ENCODE measurements at places on chromosomes 6 and 20.

DNA sequence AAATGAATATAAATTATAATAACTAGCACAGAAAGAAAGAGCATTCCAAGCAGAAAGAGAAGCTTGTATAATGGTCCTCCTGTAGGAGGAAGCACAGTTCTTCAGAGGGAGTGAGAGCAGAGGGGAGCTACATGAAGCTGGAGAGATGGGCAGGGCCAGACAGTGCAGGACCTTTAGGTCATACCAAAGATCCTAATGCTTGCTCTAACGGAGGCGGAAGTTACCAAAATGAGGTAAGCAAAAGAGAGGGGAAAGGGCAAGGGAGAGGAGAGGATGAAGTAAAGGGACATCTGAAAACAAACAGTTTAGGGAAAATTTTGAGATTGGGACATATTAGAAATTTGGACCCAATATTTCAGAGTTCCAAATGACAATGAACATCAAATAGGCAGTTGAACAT lies 50.2 kb downstream of the HBS1L start:
- DNase-seq: no peak

DNA sequence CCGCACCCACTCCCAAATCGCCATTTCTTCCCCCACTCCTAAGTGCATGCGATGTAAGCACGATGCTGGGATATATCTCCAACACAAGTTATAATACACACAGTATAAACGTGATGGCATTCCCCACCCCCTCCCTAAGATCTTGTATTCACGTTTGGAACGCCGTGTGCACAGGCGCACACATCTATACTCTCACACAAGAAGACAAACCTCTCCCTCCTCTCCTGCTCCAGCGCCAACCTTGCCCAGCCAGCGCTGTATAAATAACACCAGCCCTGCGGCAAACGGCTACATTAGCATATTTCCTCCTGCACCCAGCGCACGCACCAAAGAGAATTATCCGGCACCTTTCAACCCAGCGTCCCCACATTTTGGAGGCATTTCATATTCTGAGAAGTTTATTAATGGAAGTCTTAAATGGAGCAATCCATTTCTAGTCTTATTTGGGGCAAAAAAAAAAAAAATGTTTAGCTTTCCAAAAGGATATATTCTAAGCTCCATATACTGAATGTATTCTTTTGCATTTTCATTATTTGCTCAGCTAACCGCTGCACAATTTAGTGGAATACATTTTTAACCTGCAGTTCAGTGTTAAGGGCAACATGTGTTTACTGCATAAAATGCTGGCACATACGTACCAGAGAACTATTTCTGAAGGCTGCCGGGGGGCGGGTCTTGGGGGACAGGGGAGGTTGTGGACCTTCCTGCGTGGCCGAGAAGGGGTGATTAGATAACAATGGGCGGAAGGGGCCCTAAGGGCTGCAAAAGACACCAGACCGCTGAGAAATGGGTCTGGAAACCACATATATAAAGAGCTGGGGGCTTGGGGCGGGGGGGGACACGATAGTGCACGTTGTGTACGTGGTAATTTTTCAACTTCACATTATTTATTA lies 1.1 kb upstream of the SLC22A23 start:
- DNase-seq: no peak

DNA sequence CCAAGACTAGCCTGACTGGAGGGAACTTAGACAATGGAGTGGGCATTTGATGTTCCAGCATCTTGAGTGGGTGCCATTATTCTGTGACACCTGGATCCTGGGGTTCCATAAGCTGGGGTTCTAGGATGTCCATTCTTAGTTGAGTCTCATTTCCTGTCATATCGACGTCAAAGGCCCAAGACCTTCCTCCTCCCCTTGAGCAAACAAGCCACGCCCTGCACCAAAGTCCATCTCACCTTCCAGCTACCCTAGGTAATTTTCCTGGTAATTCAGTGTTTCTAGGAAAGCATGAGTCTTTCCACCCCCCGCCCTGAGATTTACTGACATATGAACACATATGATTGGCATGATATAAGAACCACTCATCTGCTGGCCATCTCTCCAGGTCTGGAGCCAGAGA lies at the start of gene TRIM40:
Gene TRIM40 (plus strand): TSS at position 384 of the 400 bp plus-strand sequence. CDS start 897 bp downstream, outside the sequence.
- no peak for DNase-seq

- DNase-seq: no peak
Observed at GRCh38 chr20:25253606-25254275, 5.9 kb downstream of the PYGB start.

GRCh38 chr6:19454001-19454720 lies 383.0 kb upstream of the ID4 start:
- no peak for DNase-seq

GRCh38 chr20:16749573-16749972 lies 1.4 kb downstream of the OTOR start:
- DNase-seq: no peak

DNA sequence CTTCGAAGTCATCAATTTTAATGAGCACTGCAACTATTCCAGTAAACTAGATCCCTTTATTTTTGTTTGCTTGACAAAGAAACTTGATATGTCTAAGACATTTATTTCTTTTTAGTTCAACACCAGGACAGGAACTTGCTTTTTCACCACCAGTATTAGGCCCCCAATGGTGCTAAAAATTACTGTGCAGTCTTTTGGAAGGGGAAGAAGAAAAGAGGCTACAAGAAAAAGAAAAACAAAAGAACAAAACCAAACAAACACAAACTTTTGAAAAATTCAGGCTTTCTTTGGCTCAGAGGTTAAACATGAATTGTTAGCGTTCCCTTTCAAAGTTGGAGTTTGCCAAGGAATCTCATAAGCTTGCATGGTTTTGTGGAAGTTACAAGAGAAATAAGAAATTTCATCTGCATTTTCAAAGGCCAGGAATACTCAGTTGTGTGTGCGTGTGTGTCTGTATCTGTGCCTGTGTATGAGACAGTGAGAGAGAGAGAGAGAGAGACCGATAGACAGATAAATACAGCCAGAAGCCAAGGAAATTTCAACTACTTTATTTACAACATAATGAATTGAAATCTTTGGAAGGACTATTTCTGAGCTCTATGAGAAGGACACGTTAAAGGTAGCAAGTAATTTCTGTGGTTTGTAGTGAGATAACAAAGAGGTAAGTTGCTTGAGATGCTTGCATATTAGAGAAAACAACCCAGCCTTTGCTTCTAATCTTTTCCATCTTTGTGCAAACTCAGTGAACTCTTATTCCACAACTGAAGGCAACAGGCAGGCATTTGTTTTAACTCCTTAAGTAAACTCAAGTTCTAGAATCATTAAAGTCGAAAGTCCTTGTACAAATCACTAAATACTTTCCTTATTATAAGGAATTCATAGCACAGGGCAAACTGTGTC lies 171.0 kb upstream of the CITED2 start:
- no peak for DNase-seq

GRCh38 chr20:53826597-53827291 lies 233.1 kb upstream of the ZNF217 start:
- DNase-seq: no peak

DNA sequence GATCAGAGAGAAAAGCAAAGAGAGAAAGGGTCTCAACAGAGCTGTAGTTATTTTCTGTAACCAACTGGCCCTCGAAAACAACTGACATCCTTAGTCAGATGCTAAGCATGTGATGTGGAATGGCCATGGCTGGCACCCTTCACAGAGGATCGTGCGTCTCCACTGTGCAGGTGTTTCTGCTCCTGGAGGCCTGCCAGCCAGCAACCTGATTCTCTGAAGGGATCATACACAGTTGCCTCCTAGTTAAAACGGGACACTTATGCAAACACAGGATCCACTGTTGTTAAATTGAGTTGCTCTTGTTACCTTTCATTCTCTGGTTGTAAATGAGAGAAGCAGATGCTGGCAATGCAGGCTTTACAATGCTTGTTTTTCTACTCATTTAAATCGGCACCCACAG lies 148.5 kb downstream of the HDGFL1 start:
- no peak for DNase-seq

DNA sequence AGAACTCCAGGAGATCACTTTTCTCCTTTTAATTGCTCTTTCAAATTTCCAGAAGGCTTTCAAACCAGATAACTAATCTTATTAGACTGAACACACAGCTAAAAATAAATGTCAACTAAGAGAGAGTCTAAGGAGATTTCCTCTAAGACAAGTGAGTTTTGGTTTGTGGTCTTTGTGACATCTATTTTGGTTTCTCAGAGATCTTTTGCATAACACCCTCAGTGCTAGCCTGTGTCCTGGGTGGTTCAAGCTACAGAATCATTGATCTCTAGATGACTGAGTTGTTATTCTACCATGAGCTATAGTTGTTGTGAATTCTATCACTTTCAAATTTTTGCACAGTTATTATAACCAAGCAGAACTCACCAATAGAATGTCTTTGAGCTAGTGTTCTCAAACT lies 49.1 kb upstream of the PLCB4 start:
- DNase-seq: no peak

GRCh38 chr6:152941746-152942145 lies 41.1 kb downstream of the FBXO5 start:
- DNase-seq: no peak

GRCh38 chr6:26021001-26021349 lies 58.4 kb downstream of the TRIM38 start:
- no peak for DNase-seq

DNA sequence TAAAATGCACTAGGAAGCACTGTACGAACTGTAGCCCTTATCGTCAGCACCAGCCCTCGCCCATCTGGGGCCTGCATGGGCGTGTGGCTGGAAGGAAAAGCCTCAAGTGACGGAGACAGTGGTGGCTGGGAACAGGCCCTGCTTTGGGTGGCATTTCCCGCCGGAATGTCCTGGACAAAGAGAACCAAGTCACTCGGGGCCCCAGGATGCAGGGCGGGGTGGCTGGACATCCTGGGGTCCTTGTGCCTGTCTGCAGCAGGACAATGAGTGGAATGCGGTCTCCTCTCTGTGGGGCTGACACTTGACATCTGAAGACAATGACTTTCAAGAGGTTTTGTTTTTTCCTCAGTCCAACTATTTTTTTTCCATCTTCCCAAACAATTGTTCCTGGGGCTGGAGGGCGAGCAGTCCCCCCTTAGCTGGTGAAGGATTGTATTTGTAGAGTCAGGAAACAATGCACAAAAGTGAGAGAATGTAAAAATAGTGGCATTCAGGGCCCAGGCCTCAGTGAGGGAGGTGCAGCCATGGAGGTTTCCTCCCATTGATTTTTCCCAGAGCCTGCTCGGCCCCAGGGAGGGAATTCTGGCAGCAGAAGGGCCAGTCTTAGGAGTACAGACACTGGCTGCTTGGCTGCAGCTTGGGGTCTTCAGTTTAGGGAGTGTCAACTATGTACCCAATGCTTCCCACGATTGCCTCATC lies 64.4 kb downstream of the PREX1 start:
- DNase-seq: no peak

DNA sequence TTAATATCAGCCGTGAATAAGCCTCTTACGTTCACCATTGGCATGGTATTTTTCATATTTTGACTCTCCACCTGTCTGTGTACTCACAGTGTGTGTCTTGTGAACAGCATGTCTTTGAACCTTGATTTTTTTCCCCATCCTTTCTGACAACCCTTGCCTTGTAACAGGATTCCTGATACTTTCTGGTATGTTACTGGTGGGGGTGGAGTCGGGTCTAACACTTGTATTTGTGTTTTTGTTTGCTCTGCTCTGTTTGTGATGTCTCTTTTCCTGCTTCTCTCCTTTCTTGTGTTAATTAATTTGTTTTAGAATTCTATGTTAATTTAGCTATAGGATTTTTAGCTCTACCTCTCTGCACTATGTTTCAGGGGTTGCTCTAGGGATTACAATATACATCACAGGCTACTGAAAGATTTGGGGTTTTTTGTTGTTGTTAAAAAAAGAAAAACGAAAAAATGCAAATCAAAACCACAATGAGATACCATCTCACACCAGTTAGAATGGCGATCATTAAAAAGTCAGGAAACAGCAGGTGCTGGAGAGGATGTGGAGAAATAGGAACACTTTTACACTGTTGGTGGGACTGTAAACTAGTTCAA lies 245.1 kb downstream of the CDH4 start:
- no peak for DNase-seq

GRCh38 chr6:31711233-31711632 lies 3.9 kb upstream of the LY6G6D start:
- DNase-seq: no peak

DNA sequence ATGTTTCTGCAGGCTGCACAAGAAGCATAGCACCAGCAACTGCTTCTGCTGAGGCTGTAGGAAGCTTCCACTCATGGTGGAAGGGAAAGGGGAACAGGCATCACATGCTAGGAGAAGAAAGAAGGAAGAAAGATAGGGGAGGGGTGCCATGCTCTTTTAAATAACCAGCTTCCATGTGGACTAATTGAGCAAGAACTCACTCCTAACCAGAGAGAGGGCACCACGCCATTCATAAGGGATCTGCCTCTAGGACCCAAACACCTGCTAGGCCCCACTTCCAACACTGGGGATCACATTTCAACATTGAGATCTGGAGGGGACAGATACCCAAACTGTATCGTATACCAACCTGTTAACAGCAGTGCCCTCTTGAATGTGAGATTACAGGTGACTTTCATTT lies 46.9 kb upstream of the ARMC2 start:
- no peak for DNase-seq

DNA sequence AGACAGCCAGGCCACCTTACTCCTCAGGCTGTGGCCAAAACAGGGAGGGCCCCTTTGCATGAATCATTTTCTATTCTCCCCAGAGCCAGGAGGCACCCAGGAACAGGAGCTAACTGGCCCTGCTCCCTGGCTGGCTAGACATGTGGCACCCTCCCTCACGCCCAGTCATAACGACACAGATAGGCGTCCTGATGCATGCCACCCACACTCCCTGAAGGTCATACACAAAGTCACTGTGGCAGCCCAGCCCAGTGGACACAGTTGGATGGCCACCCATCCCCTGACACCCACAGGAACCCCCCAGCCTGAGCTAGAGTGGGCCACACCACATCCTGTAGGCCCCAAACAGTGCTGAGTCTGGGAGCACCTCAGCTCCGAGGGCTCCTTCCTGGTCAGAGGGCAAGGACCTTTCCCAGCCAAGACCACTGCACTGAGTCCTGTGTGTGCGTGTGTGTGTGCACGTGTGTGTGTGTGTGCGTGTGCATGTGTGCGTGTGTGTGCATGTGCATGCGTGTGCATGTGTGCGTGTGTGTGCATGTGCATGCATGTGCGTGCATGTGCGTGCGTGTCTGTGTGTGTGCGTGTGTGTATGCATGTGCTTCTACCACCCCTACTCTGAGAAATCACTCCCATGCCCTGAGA lies 21.6 kb downstream of the TFEB start:
- no peak for DNase-seq

- no peak for DNase-seq
Observed at GRCh38 chr6:3762359-3762758, 10.8 kb upstream of the PXDC1 start.

DNA sequence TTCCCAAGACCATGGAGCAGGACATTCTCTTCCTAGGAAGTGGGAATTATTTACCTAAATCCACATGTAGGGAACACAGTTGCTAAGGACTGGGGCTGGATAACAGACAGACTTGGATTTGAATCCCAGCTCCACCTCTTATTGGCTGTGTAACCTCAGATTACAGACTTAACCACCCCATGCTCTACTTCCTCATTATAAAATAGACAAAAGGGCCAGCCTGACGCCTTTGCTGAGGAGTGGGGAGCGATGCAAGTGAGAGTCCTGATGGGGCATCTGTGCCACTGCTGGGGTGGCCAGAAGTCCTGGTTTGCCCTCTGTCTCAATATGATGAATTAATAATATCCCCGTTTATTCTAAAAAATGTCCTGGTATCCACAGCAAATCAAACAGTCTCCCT lies 46.8 kb downstream of the SPATA2 start:
- DNase-seq: no peak
